Stimulated activated CD4-positive, alpha-beta T cell treated with anti-CD3 and anti-CD28 coated beads, Interleukin-4, amount 100 ng/mL, for 48 hours (primary cell): ENCODE measurements at places on chromosomes 7 and 10.

DNA sequence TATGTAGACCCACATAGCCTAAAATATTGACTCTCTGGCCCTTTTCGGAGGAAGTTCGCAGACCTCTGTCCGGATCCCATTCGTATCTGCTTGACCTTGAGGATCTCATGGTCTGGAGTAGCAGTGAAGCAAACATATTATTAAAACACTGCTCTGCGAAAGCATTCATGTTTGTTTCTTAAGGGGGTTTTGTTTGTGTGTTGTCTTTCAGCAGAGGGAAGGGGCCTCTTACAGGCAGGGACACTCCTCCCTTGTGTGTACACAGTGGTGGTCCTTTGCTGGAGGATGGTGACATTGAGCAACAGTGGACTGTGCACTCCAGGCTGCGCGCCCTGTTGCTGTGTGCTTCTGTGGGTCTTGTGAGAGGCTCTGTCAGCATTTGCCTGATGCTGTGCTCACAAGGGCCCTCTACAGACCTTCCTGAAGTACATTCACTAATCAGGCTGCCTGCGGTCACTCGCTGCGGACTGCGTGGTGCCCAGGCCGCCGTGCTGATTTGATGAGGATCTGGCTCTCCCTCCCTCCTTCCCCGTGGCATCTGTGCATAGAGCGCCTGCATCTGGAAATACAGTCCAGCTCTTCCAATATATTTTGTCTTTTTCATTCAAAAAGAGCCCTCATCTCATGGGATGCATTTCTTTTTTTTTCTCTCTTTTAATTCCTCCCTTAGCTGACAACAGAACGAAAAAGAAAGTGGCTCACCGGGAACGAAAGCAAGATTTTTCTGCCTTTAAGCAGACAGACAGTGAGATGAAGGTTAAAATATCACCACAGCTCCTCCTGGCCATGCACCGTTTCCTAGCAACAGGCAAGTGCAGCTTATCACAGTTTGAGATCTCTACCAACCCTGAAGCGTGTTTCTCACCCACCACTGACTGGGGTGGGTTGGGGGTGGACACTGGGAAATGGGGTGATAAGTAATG is 135.8 kb downstream of the CNNM2 start:
- peak; percentile 25 for DNase-seq

GRCh38 chr7:101832205-101832631 is 14.8 kb downstream of the CUX1 start:
- no peak for DNase-seq

DNA sequence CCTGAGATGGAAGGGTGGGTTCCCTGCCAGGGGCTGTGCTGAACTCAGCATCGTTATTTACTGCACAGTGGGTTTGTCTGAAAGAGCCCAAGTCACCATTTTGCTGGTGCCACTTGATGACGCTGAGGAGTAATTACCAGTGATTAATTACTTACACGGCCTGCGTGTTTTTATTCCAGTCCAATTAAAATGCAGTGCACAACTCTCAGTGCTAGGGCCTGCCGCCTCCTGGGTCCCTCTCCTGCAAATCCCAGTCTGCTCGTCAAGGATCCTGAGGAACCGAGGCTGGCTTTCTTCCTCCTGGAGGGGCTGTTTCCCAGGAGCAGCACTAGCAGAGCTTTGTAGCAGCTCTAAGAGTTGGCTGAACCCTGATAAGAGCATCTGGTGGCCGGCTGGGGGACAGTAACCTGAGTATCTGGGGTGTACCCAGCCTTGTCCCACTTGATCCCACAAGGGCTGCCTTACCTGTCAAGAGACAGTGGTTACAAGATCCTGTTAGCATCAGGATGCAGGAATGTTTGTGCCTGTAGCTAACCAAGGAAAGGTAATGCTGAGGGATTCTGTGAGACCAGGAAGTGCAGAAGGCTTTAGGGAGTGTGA is 45.1 kb upstream of the LRRC4 start:
- DNase-seq, result no peak

- no peak for DNase-seq
Measured at GRCh38 chr7:154256150-154256549, 204.0 kb downstream of the DPP6 start.

GRCh38 chr7:106356-106755 is 86.0 kb upstream of the FAM20C start:
- no peak for DNase-seq

GRCh38 chr10:84429926-84430520 is 101.6 kb downstream of the CCSER2 start:
- peak; percentile 62 for DNase-seq

- no peak for DNase-seq
Measured at GRCh38 chr10:44028384-44029137, 356.3 kb downstream of the CXCL12 start.

- no peak for DNase-seq
Measured at GRCh38 chr7:43658718-43659548, 70.4 kb downstream of the COA1 start.

GRCh38 chr7:96998744-96999143 is 6.6 kb upstream of the DLX6 start:
- no peak for DNase-seq
